Activated naive CD4-positive, alpha-beta T cell treated with Interleukin-2 at 50 U/mL for 16 hours (primary cell): ENCODE measurements at places on chromosomes 12 and 14.

GRCh38 chr12:133181238-133181959 is at the start of gene ZNF268:
TSS of gene ZNF268 (plus strand) at chr12:133181495. CDS start at chr12:133181998, 503 bp downstream.
- peak; percentile 89 for DNase-seq

DNA sequence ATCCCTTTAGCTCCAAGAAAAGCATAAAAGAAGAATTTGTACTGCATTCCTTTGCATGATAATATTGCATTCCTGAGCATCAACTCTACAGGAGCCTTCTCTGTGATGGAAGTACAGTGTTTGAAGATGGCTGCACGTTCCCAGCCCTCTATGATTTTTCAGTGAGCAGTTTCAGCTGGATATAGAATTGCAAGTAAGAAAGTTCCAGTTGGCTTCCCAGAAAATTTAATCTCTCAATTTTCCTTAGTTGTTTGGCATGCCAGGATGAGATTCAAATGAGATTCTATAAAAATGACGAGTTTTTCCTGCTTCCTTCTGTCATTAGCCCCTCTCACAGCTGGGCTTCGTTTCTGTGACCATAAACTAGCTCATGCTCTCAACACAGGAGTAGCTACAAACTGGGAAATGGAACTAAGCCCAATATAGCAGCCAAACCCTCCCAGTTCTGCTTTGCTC is 109.9 kb downstream of the TTC8 start:
- no peak for DNase-seq

DNA sequence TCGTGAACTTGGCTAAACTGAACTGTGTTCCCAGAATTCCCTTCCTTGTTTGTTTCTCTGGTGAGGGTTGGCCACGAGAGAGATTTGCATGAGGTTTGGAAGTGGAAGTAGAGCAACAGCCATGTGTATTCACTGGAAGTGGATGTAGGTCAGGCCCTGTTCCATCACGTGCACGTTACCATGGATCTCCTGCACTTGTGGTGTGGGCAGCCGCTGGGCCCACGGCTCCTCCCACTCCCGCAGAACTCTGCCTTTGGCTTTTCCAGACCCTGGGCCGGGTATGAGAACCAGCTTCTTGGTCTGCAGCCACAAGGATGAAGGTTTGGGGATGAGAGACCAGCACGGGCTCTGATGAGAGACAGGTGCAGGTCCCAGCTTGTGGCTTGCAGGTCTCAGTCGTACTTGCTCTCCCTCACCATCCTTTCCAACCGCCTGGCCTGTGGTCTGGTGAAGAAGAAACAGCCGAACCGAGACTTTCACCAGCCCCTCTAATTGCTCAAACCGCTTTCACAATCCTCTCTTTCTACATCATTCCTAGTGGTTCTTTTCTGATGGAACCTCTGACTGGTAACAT is 94.9 kb downstream of the DUSP16 start:
- peak; percentile 70 for DNase-seq

DNA sequence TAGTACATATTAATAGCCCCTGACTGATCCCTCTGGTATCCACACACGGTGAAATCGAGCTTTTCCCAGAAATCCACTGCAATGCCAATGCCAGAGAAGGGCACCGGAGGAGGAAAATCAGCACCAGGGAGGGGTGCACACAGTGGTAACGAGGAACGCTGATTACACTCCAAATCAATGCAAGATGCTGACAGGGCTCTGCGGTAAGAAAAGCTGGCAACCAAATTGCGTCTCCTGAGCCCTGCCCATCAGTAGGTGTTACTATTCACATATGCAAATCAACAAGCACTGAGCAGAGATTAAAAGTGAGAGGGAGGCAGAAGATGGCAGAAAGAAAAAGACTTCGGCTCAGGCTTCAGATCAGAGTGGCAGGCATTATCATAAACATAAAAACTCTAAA is 159.1 kb downstream of the RPS29 start:
- DNase-seq: no peak

DNA sequence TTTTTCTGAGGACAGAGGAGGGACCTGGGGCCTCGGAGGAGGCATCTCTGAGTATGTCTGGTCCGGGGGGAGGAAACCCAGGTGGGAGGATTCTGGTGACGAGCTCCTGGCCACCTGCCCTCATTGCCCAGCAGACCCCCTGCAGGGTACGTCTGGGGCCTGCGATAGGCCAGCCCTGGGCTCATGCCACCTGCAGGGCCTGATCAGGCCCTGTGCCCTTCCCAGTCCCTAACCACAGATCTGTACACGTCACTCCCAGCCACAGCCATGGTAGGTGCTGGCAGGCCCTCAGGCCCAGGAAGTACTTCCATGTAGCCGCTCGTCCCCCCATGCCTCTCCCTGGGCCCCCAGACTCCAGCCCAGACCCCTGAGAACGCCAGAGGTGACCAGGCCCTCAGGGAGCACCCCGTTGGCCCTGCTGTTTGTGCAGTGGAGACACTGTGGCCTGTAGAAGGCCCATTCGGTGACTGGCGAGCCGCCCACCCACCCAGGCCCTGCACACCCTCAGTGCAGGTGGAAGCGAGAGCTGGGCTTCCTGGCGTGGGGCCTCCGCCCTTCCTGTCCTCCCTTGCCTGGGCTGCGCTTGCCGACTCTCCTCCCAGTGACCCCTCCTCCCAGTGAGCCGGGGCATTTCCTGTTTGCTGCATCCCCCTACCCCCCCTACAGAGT is 5.7 kb downstream of the INF2 start:
- DNase-seq: peak; percentile 32

- DNase-seq: no peak
Measured at GRCh38 chr14:28707814-28708213, 58.8 kb upstream of the FOXG1 start.

GRCh38 chr14:21476523-21476924 is 235 bp downstream of the RAB2B start:
- DNase-seq: no peak

DNA sequence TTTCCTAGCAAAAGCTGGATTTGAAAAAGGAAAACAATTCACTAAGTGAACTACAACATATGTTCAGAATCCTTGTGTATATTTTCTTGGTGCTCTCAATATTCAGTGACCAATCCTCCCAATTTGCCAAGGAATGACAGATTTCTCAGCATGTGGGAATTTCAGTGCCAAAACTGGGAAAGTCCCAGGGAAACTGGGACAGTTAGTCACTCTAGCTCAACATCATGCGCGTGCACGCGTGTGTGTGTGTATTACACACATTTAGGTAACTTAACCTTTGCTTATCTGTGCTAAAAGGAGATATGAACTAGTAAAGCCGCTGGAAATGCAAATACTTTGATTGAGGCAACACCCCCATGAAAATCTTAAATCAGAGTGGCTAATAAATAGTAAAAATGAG is 26.1 kb upstream of the SLC6A13 start:
- no peak for DNase-seq

- no peak for DNase-seq
Measured at GRCh38 chr12:121464331-121464730, 64.4 kb downstream of the RNF34 start.

DNA sequence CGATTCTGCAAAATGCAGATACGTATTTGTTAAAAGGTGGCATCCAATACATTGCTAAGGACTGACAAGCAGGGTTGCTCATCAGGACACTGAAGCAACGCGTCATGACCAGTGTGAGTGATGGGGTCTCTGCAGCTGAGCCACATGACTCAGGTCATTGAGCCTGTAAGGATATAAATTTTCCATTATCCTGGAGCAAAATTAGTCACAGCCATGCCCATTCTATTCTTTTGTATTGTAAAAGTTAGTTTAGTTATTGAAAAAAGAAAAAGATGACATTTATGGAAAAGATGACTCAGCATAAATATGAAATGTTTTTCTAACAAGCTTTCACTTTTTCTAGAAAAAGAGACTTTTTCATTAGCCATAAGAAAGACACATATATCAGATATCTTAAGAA is 268.0 kb upstream of the TMEM132C start:
- no peak for DNase-seq

GRCh38 chr14:49703965-49704364 is 11.0 kb downstream of the KLHDC1 start:
- DNase-seq: no peak

DNA sequence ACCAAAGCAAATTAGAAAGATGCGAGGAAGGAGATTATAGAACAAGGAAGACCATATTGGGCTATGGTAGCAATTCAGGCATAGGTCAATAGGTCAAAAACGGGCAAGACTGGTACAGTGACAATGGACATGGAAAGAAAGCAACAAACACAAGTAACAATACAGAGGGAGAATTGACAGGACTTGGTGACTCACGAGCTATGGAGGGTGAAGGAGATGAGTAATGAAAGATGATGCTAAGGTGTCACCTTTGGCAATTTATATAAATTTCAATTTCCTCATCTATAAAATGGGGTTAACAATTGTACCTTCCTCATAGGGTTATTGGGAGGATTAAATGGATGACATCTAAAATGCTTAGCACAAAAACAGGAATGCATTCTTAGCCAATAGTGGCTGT is 15.1 kb upstream of the DUSP16 start:
- DNase-seq: no peak

- DNase-seq: peak; percentile 45
Measured at GRCh38 chr12:47214771-47215170, 135.0 kb upstream of the AMIGO2 start.

DNA sequence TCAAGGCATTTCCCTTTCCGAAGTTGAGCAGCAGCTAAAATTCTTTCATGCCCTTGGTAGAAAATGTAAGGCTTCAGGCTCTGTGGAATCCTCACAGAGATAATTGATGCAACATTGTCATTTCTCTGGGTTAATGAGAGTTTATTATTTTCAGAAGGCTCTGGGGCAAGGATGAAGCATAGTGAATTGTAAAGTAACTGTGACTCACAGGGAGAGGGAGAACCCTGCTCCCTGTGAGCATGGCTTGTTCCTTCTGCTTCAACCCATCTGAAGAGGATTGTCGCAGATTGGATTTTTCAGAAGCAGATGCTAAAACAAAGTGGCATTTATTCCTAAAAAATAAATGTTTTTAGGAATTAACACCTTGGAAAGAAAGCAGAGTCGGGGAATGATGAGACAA is 41.2 kb downstream of the APOBEC1 start:
- no peak for DNase-seq

DNA sequence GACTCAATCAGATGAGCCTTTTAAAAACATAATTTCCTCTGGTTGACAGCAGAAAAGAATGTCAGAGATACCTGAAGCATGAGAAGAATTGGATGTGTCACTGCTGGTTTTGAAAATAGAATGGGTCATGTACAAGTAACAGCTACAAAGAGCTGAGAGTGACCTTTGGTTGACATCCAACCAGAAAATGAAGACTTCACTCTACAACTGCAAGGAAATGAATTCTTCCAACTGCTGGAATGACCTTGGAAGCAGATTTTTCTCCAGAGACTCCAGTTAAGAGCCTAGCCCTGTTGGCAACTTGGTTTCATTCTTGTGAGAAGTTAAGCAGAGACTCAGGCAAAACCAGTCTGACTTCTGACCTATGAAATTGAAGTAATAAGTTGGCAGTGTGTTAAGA is 505.9 kb downstream of the SLC16A7 start:
- no peak for DNase-seq

- DNase-seq: no peak
Measured at GRCh38 chr12:86249851-86250250, 6.3 kb downstream of the MGAT4C start.

- DNase-seq: no peak
Measured at GRCh38 chr14:93347850-93348249, 868 bp downstream of the COX8C start.

GRCh38 chr12:58665375-58665774 is 254.9 kb downstream of the LRIG3 start:
- DNase-seq: no peak

DNA sequence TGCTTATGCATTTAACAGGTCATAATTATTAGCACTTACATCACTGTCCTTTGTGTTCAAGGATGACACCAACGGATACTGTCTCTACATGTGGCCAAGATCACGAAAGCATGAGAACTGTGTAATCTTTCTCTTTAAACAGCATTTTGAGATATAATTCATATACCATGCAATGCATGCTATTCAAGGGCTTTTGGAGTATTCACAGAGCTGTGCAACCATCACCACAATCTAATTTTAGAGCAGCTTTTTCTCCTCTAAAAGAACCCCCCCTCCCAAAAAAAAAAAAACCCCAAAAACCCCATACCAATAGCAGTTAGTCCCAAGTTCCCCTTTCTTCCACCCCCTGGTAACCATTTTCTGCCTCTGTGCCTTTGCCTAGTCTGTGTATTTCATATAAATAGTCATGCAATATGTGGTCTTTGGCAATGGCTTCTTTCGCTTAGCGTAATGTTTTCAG is 60.6 kb downstream of the SPRING1 start:
- DNase-seq: no peak

DNA sequence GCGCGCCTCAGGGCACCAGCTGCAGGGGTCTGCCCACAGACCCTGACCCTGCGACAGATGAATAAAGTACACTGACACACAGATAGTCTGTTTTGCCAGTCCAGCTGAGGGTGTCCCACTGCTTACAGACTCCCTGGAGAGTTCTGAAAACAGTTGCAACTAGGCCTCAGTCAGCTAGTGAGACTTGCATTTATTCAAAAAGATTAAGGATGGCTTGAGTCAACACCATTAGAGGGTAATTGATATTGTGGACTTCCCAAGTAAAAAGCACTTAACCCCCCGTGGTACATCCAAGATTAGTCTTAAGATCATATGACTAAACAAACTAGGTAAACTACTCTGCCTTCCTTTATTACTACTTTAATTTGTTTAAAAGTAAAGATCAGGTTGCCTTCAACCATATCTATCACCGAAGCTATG is 11.1 kb upstream of the PSEN1 start:
- no peak for DNase-seq

GRCh38 chr12:24530689-24531088 is 418.2 kb downstream of the BCAT1 start:
- no peak for DNase-seq

GRCh38 chr12:127455347-127456265 is 811.4 kb upstream of the TMEM132C start:
- DNase-seq: no peak

DNA sequence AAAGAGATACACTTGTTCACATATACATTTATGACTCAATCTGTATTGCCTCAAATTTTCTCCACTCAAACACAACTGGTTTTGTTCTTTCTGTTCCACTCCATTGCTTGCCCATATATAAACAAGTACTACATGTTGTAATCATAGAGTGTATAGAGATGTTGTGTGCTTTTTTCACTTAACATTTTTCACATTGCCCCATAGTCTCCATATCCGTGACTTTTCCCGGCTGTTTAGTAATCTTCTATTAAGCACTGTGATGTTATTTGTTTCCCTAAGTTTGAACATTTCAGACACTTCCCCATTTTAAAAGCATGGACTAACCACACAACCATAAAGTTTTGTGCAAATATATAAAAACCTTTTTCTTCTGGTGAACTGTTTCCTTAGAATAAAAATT is 45.5 kb upstream of the PTPRR start:
- no peak for DNase-seq
